Renal cortex interstitium (tissue), 15 donors: ENCODE measurements at places on chromosomes 13 and 19. TPM values are rescaled to one million over a fixed set of nuclear protein-coding genes. Genes with fewer than 3 reads are reported as not detected.

Gene ATP8B3
- 0.56 TPM for polyA plus RNA-seq

Gene PGLYRP2
- polyA plus RNA-seq: not detected

Gene ZNF208
- 9.8 TPM for polyA plus RNA-seq

Gene OR7A5
- polyA plus RNA-seq: not detected

Gene SYNGR4
- 0.41 TPM for polyA plus RNA-seq

- no peak for DNase-seq
Observed at GRCh38 chr13:21011378-21011777, 50.0 kb downstream of the LATS2 start.

- no peak for DNase-seq
Observed at GRCh38 chr13:19993024-19993423, 34.5 kb downstream of the ZMYM2 start.

- no peak for DNase-seq
Observed at GRCh38 chr13:99390601-99391000, 83.4 kb upstream of the GPR183 start.

DNA sequence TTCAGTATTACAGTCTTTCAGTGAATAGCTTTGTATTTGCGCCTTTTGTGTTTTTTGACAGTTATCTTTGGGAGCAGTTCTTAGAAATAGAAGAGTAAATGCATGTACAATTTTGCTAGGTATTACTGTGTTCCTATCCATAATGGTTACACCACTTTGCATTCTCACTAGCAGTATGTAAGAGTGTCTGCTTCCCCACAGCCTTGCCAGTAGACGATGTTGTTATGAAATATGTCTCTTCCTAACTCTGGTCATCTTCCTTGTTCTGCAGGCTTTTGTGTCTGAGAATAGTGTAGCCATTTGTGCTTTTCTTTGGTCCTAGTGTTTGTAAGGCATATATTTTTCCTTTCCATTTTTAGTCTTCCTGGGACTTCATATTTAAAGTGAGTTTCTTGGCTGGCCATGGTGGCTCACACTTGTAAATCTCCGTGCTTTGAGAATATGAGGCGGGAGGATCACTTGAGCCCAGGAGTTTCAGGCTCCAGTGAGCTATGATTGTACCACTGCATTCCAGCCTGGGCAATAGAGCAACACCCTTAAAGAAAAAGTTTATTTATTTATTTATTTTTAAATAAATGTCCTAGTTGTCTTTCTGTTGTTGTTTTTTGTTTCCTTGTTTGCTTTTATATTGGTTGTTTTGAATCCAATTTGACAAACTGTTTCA lies 140.3 kb downstream of the PDS5B start:
- DNase-seq: no peak

DNA sequence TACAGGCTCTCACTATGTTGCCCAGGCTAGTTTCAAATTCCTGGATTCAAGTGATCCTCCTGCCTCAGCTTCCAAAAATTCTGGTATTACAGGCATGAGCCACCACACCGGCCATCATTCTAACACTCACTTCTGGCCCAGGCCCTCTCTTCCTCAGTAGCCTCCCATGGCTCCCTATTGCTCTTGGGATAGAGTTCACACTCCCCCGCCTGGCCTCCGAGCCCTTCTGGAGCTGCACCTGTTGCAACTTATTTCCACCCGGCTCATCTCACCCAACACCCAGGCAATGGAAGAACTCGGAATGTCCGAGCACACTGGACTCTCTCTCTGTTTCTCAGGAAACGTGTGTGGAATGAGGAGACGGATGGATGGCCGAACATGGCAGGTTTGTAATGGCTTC lies 9.0 kb upstream of the SBK3 start:
- no peak for DNase-seq
